ENCODE measurements at places on chromosomes 3 and 15.

DNA sequence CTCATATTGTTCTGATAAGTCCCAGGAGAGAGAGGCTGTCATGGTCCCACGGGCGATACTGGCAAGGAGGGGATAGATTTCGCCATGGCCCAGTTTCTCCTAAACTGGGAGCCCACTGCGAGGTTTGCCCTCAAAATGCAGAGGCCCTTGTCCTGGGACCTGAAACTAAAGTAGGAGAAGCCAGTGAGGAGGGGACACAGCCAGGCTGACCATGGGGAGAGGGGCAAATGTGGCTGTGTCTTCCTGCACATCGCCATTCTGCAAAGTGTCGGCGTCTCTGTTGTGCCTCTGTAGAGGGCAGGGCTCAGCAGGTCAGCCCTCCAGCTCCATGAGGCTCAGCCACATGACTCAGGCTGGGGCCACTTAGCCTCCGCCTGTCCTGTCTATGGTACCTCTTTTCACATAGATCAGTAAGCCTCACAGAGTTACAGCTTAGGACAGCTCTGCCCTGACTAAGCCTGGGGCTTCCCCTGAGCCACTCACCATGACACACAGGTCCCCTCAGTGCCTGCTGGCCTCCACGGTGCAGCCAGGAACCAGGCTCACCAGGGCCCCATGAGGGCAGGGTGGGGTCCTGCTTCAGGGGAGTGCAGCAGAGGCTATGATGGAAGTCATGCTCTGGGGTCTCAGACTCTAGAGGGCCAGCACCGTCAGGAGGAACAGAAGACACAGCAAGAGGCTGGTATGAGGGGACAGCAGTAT, 28.6 kb upstream of the PLXNA1 start:
- no peak for DNase-seq

- DNase-seq, result no peak
These were observed 14.2 kb downstream of the EIF4E3 start for GRCh38 chr3:71710906-71711494.

GRCh38 chr3:127690106-127690505, 17.4 kb downstream of the ABTB1 start:
- DNase-seq, result no peak

- peak; percentile 27 for DNase-seq
These were observed 452 bp downstream of the TMEM158 start for GRCh38 chr3:45225465-45226205.

GRCh38 chr3:27380433-27381357, 11.5 kb upstream of the NEK10 start:
- no peak for DNase-seq

DNA sequence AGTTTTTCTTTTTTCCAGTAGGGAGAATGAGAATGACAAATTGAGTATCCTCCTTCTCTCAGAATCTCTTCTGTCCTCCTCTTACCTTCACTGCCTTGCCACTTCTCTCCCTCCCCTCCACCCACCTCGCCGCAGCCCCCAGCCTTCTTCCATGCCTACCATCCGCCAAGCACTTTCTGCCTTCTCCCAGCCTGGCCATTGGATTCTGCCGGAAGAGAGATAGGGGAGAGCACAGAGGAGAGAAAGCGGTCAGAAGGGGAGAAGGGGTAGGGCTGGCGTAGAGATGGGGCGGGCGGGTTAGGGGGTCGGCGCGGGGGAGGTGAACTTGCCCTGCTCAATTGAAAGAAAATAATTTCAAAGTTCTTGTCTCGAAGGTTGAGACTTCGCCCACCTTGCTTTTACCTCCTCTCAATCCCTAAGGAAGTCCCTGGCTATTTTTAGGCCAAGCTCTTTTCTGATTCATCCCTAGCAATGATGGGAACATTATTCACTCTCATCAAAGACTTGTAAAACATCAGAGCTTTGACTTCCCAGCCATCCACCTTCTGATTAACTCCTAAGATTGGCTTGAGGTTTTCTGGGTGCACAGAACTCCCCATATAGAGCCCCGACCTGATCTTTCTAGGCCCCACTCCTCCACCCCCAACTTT, 811 bp downstream of the C3orf52 start:
- DNase-seq, result no peak

DNA sequence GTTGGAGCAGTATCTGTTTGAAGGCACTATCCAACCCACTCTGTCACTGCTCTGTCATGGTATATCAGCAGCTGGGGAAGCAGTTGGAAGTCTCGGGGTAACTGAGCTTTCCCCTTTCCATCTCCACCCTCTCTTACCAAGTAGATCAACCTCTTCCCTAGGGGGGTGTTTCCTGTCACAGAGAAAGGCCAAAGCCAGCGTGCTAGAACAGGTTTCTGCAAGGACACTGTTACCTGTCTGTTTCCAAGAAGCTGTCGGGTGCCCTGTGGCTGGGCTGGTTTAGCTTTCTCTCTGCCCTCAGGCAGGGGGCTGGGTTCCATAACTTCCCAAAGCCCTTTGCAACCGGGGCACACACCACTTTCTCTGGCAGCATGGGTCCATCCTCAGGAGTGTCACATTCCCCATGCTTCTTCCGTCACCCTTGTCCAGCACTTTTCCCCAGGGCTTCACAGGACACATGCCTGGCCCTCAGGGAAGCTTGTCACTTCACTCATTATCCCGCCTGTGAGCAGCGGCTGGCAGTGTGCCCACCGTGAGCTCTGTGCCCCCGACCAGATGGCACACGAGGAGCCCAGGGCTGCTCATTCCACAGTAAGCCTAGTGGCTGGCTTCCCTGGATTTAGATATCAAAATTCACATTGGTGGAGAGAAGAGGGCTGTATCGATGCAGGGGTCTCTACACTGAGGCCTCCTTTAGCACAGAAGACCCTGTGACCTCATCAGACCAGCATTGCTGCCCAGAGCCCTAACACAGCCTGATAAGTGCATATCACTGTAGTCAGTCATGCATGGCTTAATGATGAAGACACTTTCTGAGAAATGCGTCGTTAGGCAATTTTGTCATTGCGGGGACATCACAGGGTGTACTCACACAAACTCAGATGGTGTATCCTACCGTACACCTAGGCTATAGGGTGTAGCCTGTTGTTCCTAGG, 205.8 kb downstream of the SLCO3A1 start:
- DNase-seq, result no peak

DNA sequence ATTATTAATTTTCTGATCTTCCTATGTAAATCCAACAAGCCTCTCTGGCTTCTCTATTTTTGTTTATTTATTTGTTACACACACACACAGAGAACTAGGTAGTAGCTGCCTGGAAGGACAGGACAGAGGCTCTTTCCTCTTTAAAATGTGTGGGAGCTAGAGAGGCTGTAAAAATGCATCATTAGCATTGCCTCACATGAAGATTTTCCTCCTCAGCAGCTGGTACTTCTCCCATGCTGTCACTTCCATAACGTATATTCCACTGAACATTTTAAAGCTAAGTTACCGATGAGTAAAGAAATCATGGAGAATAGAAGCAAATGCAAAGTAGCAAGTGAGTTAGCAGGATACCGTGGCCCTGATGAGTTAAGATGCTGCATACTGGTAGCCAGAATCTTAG, 63.9 kb downstream of the IMPG2 start:
- DNase-seq, result no peak

DNA sequence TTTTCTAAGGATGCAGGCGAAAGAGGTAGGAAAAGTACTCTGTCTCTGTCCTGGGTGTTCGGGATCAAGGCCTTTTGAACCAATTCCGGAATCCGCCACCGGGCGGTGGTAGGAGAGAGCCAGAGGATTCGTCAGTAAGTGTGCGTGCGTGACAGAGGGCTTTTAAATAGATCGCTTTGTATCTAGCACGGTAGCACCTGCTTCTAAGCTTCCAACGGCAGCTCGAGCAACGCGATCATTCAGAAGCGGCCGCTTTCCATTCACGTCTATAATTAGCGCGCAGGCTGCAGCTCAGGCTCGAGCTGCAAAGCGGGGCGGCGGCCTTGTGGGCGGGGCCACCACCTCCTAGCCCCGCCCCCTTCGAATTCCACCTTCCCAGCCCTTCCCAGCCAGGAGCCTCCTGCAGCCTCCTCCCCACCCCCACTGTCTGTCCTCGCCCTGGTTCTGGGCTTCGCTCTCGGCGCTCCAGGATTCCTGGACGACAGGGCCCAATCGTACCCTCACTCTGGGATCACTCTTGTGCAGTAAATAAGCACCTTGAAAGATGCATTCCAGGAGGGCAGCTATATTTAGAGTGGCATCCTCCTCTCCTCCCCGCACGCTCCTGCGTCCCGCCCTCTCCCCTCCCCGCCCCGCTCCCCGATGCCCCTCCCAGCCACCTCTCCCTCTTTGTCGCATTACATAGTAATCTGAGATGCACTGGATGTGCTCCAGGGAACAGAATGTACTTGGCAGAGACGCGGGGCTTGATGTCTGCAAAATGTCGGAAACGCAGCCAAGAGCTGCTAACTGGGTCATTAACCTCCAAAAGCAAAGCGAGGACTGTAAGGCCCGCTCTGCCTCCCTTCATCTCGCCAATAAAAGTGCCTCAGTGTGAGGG, 224.1 kb upstream of the TPRG1 start:
- no peak for DNase-seq

GRCh38 chr3:45746777-45747622, 49.3 kb downstream of the SLC6A20 start:
- DNase-seq, result no peak

GRCh38 chr15:94135486-94136147, 95.7 kb upstream of the MCTP2 start:
- DNase-seq, result no peak

GRCh38 chr3:117628823-117629291, 919.3 kb downstream of the TUSC7 start:
- no peak for DNase-seq

GRCh38 chr3:47035645-47036044, 56.2 kb downstream of the NBEAL2 start:
- no peak for DNase-seq

DNA sequence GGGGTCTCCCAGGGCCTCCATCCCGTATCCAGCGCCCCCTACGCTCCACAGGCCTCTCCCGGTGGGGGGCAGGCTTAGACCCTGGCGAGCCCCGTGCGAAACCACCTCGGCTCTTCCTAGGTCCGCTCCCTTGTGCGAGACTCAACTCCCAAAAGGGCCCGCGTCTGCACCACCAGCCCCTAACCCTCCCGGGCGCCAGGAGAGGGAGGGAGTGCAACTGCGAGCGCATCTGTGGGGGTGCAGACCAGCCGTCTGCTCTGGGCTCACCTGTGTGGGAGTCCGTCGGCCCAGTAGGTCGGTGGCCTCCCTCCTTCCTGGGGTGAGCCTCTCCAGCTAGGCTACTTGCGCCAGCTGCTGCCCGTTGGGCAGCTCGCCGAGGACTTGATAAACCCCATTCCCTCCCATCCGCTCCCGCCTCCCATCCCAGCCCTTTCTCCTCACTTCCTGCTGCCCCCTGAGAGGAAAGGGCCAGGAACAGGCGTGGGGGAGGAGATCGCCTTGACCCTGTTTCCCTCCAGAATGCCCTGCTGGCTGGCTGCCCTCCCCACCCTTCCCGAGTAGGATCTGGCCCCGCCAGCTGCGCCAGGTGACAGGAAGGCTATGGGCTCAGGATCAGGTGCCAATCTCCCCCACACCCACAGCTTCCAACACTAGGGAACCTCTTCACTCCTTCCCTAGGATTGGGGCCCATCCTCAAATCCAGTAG, at the start of gene HYAL2:
Gene HYAL2, minus strand, starts transcription at position 360 of the 706 bp plus-strand sequence. CDS start 2,256 bp downstream, outside the sequence.
- no peak for DNase-seq

DNA sequence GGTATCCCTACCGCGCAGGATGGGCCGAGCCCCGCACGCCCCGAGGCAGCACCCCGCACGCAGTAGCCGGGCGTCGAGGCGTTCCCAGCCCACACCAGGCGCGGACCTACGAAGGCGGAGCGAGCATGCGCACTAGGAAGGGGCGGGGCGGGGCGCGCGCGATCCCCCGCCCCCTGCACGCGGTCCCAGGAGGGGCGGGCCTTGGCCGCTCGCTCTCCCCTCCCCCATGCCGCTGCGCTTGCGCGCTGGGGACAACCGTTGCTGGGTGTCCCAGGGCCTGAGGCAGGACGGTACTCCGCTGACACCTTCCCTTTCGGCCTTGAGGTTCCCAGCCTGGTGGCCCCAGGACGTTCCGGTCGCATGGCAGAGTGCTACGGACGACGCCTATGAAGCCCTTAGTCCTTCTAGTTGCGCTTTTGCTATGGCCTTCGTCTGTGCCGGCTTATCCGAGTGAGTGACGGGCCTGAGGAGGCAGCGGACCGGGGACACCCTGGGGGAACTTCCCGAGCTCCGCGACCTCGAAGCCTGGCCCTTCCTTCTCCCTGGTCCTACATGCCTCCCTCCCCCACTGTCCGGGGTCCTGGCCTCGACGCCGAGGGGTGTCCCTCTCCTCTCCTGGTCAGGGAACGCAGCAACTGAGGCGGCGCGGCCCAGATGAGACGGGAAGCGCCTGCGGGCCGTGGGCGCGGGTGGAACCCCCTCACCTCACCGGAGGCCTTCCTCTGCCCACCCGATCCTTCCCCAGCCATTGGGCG, at the start of gene SPESP1:
Gene SPESP1, plus strand, starts transcription at position 258 of the 755 bp plus-strand sequence. Its CDS starts 129 bp downstream, at position 387.
- peak; percentile 4 for DNase-seq

- DNase-seq, result no peak
These were observed 65.3 kb downstream of the ADAM10 start for GRCh38 chr15:58684036-58684710.

DNA sequence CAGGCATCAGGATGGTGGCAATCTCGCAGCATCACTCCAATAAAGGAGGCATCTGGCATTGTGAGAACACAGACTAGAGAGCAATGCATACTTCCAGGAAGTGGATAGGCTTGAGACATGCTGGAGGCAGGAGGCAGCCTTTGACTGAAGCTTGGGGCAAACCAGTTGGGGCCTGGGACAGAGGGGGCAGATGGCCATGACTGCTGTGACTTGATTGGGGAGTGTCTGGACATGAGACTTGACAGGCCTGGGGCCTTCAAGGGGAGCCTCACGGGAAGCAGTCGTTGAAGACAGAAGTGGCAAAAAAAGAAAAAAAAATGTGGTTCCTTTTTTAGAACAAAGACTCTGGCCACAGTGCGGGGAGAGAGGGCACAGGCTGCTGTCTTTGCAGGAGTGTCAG, 44.7 kb upstream of the CHRNA7 start:
- no peak for DNase-seq

GRCh38 chr3:159870723-159871122, 117.9 kb upstream of the IL12A start:
- DNase-seq, result no peak

- no peak for DNase-seq
These were observed 239.4 kb downstream of the ROBO2 start for GRCh38 chr3:77279276-77279675.

DNA sequence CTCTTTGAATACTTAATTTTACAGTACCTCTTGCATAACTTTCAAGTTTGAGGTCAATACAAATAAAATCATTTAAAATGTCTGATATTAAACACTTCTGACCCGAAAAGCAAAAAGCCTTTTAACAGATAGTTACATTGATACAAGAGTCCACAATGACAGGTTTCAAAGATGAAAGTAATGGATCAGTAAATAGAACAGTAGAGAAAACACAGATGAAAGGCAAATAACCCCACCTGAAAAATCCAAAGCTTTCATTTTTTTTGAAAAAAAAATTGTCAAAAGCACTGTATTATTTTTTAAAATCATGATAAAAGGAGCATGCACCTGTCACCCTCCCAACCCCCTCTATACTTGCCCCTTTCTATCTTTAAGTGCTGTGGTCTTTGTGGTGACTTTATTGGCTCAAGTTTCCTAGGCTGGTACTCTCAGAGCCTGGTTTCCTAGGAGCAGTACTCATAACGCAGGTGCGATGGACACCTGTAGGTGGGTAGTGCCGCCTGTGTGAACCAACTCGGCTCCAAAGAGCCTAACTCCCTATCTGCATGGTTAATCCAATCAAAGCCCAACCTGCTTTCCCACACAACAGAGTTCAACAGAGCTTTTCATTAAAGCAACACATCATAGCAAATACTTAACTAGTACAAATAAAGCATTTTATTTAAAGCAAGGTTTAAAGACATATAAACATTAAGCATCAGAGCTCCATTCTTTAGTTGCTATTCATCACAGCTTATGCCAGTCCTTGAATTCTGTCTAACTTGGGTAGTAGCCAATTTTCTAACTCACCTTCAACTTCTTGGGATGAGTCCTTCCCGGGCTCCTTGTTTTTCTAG, 32.2 kb downstream of the LIPC start:
- DNase-seq, result no peak
